NCI-H1417 treated with DMSO at 0.1 percent for 48 hours (cell line): ENCODE measurements at places on chromosomes 12 and 14.

GRCh38 chr12:72546106-72546505 is 273.9 kb downstream of the TRHDE start:
- DNase-seq: no peak

GRCh38 chr14:67721875-67722274 is 20.2 kb downstream of the RDH12 start:
- DNase-seq: no peak

- no peak for DNase-seq
Measured at GRCh38 chr12:42486407-42486806, 103.1 kb downstream of the PRICKLE1 start.

DNA sequence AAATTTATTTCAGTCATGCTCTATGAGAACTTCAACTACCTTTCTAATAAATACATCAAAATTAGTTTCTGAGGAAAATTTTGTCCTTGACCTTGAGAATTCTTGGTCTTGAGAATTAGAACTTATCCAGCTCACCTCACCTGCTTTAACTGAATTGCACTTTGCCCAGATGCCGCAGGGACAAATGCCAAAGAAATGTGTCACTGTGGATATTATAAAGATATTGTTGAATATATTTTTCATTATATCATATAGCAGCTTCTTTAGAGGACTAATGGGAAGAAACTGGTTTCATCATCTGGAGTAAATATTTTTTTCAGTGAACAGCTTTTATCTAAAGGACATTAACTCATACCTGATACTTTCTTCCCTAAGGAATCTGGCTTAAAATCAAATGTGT is 54.1 kb downstream of the LRP6 start:
- DNase-seq: no peak

GRCh38 chr12:57519796-57520052 is 590 bp downstream of the DDIT3 start:
- no peak for DNase-seq

GRCh38 chr12:15494329-15495046 is 172.2 kb downstream of the PTPRO start:
- no peak for DNase-seq

DNA sequence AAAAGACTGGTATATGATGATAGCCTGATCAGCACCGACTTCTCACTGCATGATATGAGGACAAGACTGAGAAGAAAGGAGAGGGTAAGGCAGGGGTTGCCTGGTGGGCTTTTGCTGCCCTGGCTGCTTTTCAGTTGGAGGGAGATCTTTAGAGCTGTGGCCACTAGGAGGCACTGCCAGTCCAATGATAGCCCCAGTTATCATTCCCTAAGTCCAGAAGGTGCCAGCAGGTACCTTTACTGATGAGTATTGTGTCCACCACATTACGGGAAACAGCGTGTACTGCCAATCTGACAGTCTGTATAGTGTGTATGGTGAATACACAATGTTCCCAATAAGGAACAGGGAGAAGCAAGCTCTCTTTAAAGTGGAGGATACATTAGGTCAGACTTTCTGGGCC is 55.8 kb upstream of the CCDC175 start:
- DNase-seq: no peak

- no peak for DNase-seq
Measured at GRCh38 chr14:46769292-46769691, 117.7 kb upstream of the RPL10L start.
